SK-N-SH (cell line): ENCODE measurements at places on chromosomes 3 and 15.

DNA sequence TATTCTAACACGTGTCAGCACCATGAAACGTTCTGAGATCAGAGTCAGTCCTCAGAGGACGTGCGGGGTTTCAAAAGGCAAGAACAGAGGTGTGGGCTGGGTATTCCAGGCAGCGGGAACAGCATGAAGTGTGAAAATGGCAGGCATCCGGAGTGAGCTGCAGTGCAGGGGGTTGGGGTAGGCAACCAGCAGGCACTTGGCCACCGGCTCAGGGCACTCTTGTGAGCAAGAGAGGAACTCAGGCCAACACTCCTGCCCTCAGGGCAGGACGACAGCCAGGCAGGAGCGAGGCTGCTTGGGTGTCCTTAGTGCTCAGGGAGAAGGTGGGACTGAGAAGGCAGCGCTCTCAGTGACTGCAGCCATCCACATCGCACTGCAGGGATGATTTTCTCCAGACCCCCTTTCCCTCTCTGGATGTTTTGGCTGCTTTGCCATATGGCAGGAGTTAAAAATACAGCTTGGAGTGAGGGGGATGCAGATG, 151.1 kb downstream of the NUP210 start:
- DNase-seq: peak; percentile 81

DNA sequence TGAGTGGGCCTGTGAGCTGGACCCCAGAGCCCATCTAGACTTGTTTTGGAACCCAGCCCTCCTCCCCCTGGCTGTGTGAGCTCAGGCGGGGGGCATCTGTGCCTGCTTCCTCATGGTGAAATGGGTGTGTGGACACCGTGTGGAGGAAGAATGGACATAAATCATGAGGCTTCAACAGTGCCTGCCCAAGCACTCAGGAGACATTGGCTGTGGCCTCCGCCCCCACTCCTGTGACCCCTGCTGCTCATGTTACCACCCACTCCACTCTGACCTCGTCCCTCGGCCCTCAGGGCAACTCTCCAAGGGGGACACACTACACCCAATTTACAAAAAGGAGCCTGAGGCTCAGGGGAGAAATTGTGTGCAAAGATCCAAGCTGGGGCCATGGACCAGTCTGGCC, 16.6 kb downstream of the TPRA1 start:
- DNase-seq: no peak

DNA sequence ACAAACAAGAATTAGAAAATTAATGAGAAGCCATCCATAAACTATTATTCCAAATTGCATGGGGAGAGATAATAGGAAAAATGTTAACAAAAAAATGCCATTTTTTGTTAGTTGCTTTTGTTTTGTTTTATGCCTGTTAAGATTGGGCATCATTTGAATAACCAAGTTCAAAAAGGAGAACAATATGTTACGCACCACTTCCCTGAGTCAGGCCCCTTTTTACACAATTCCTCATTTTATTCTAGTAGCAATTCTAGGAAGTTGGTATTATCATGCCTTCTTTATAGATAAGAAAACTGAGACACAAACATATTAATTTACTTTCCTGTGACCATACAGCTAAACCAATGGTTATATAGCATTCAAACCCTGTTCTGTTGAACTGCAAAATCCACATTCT, 736.9 kb upstream of the CCDC54 start:
- no peak for DNase-seq

GRCh38 chr3:9881441-9881840, 1.4 kb upstream of the CIDEC start:
- DNase-seq: no peak

DNA sequence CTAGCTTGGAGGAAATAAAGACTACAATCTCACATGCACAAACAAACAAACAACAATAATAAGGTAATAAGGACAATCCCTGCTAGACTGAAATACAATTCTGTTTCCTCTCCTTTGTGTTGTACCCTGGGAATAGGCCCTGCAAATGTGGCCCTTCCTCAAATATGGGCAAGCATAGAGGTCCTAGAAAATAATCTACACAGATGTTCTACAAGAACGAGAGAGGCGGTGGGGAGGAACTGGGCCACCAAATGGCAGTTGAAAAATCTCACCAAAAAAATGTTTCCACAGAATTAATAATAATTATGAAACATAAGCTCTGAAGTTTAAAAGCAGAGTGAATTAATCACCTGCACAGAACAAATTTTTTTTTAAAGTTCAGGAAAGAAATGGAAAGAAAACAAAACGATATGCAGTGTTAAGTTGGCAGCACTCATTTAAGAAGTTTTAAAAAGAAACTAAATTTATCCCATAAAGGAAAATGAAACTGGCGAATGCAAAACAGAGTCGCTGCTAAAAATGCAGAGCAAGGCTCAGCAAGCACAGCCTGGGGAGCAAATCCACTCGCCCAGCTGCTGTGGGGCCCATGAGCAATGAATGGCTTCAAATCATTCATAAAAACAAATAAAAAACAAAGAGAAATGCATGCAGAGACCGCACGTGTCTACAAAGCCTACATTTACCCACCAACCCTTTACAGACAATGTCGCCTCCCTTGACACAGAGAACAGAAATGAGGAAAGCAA, 475.4 kb downstream of the OCA2 start:
- DNase-seq: no peak

DNA sequence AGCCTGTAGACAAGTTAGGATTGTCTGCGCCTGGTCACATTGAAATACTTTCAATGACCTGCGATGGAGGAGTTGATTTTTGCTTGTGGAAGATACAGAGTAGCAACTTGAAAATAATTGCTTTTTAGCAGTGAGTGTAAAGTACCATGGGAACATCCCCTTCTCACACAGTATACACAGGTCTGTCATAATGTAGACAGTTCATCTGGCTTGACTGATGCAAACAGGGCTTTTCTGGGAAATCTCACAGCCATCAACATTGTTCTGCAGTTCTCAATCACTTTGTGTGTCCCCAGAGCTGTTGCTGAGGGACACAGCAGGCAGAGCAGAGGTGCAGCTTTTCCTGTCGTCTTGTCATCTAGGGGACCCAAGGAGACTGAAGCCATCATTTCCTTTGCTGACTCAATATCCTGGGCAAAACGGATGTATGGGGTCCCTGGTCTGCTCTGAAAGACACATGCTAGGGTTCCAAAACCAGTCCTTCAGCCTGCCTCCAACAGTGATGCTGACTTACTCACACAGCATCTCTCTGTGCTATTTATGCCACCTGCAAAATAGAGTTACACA, 5.3 kb upstream of the REC114 start:
- no peak for DNase-seq

- no peak for DNase-seq
These were observed 255.8 kb upstream of the CDIN1 start for GRCh38 chr15:36323615-36324014.

DNA sequence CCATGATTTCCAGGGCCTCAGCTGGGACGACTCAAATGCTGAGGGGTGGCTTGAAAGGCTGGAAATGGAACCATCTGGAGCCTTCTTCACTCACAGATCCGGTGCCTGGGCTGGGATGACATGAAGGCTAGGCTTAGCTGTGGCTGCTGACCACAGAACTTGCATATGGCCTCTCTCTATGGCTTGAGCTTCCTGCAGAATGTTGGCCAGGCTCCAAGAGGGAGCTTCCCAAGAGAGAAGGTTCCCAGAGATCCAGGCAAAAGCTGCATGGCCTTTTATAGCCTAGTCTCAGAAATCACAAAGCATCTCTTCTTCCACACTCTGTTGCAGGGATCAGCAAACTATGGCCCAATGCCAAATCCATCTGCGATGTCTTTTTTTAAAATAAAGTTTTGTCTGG, 44.8 kb downstream of the GATM start:
- DNase-seq: peak; percentile 59
